Activated CD4-positive, alpha-beta T cell treated with anti-CD3 and anti-CD28 coated beads, Interleukin-2, Interleukin-6, amounts not matched to agents 100 ng/mL and 50 ng/mL, durations not matched to agents 16 hours and 8 hours (primary cell): ENCODE measurements at places on chromosomes 1 and 21.

DNA sequence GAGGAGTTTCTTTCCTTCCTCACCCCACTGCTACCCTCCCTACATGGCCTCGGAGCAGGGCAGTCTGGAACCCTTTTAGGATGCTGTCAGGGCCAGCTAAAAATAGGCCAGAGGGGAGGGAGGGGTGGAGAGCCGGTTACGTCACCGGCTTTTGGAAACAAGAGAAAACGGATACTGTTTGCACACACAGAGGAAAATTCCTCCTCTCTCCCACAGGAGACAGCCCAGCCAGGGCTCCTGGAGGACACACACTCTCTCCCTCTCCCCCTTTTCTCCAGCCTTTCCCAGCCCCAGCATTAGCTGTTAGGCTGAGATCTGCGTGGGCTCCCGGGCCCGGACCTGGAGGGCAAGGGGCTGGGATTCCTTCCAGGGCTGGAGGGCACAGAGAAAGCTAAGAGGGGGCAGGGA is 20.0 kb upstream of the ALDH4A1 start:
- DNase-seq: no peak

- no peak for DNase-seq
Measured at GRCh38 chr21:42989816-42990650, 15.7 kb downstream of the PKNOX1 start.

GRCh38 chr1:153358691-153358975 is 979 bp downstream of the S100A9 start:
- no peak for DNase-seq

DNA sequence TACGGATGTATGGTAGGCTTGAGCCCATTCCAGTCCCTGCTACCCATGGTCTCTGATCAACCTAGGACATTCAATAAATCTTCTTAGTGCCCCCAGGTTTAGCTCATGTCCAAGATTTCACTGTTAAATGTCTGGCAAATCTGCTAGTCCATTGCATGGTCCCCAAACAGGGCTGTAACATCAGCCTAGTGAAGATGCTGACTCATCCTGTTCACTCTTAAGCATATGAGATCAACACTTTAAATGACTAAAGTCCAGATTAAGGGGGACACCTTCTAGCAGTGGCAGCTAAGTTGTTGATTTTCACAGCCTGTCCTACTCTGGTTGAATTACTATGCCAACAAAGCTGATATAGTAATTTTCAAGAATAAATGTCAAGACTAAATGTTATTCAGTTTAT is 46.5 kb upstream of the NUF2 start:
- peak; percentile 13 for DNase-seq

GRCh38 chr1:109210058-109210457 is 3.7 kb upstream of the SARS1 start:
- DNase-seq: no peak

- no peak for DNase-seq
Measured at GRCh38 chr1:94553323-94553730, 11.8 kb upstream of the F3 start.

DNA sequence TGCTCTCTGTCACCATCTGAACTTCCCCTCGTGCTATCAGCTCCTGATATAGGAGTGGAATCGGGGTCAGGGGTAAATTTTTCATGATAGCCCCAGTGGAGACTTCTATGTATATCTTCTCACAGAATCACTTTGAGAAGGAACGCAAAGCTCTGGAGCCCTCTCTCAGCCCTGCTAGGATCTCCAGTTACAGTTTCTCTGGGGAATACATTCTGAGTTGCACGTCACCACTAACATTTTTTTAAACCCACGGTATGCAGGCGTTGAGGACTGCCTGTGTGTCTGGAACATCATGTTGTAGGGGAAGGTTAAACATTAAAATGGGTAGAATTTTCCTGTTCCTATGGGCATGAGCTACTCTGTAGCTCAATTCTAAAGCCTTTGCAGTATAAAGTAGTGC is 116.4 kb upstream of the FAM78B start:
- DNase-seq: no peak

DNA sequence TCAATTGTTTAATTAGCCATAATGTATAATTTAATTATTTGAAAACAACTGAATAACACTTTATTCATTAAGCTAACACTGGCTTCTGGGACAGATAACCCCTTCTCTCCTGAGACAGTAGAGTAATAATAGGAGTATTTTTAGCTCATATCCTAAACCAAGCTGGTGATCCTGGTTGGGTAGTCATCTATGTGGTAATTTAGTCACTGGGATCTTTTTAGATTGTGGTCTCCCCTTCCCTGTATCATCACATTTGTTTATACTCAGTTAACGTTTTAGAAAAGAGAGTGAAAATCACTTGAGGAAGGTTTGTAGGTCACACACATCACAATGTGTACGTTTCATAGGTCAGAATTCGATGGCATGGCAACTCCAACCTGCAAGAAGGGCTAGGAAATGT is 1356.6 kb upstream of the ADGRL2 start:
- DNase-seq: no peak

GRCh38 chr1:19476450-19477190 is 8.7 kb downstream of the CAPZB start:
- DNase-seq: peak; percentile 77

GRCh38 chr21:30189773-30190172 is 23.2 kb upstream of the CLDN17 start:
- no peak for DNase-seq

DNA sequence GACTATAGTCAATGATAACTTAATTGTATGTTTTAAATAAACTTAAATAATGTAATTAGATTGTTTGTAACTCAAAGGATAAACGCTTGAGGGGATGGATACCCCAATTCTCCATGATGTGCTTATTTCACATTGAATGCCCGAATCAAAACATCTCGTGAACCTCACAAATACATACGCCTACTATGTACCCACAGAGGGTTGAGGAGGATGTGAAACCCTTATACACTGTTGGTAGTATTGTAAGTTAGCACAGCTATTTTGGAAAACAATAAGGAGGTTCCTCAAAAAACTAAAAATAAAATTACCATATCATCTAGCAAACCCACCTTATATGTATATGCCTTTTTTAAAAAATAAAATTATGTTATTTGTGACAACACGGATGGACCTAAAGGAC is 198.6 kb downstream of the MRPL39 start:
- DNase-seq: no peak

DNA sequence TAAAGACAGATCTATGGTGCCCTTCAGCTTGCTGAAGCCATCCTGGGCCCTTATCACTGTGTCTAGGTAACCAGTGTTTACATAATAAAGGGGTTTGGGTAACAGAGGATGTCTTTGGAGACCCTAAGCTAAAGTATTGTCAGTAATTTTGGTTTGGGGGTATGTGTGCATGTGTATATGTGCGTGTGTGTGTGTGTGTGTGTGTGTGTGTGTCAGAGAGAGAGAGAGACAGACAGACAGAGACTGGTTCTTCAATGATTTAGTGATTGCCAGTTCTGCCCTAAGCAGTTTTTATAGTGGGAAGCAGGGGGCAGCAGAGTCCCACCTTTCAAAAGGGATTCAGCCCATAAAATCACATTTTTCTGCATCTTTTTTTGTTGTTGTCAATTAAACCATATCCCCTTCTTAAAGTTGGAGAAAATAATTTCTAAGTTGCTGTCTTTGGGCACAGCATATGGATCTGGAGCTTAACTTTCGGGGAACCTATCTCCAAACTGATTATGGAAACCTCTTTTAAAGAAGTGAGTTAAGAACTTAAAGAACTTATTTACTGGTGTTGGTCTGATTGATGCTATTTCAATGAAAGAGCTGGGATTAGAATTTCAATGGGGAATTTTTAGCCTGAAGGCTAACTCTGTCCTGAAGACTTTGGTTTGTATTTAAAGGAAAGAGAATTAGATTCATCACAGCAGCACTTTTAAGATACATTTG is 51.1 kb downstream of the ZNF326 start:
- peak; percentile 21 for DNase-seq

GRCh38 chr1:40264354-40264781 is 6.3 kb downstream of the ZMPSTE24 start:
- DNase-seq: peak; percentile 71

- no peak for DNase-seq
Measured at GRCh38 chr1:77597310-77597709, 85.1 kb downstream of the ZZZ3 start.

GRCh38 chr1:204285436-204286305 is 71.9 kb upstream of the GOLT1A start:
- no peak for DNase-seq

GRCh38 chr1:176785791-176786190 is 322.8 kb downstream of the PAPPA2 start:
- DNase-seq: no peak

DNA sequence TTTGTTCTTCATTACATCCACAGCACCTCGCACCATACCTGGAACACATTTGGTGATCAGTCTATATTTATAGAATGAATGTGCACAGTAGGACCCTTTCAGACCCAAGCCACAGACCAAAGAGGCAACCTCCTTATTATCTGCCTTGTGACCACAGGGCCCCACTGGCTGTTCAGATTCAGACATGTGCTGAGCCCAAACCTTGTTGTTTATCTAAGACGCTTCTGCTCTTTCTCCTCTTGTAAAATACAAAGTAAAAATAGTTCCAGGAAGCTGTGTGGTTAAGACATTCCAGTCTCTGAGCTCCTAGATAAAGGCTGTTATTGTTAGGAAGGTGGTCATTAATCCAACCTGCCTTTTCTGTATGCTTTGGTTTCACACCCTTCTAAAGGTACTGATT is 3.6 kb upstream of the SCMH1 start:
- DNase-seq: no peak

GRCh38 chr1:116163533-116163932 is 52.3 kb downstream of the MAB21L3 start:
- no peak for DNase-seq

- no peak for DNase-seq
Measured at GRCh38 chr1:232880354-232880753, 70.1 kb upstream of the NTPCR start.

GRCh38 chr1:10962483-10962882 is 50.0 kb upstream of the TARDBP start:
- no peak for DNase-seq

DNA sequence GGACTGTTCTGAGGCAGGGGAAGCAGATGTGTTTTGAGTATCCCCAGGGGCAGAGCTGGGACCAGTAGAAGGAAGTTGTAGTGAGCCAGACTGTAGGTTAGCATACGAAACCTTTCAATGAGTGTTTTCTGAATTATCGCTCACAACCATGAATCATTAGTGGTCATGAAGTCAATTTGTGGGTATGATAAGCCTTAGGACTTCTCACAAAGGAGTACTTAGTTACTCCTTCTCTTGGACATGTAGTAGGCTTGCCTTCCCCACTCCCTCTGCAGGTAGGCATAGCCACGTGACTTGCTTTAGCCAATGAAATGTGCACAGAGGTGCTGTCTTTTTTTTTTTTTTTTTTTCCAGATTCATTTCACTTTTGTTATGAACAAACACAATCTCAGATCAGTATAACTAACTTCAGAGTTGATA is 23.9 kb upstream of the FAAH start:
- DNase-seq: peak; percentile 9

DNA sequence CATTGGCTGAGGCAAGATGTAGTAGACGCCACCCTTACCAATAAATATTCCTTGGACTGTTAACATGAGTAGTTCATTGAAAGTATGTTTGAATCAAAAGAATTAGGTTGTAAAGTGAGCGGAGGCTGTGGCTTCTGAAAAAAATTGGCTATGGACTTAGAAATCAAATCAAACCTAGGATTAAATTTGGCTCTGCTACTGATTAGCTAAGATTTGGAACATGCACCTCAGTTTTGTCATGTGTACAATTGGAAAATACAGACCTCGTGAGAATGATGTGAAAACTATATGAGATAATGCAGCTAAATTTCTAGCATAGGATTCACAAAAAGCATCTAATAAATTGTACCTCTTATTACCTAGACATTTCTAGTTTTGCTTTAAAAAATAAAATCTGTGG is 85.3 kb upstream of the USP25 start:
- no peak for DNase-seq

GRCh38 chr1:185453496-185454192 is 136.6 kb upstream of the IVNS1ABP start:
- DNase-seq: no peak
